Chondrocyte (in vitro differentiated cells): ENCODE measurements at places on chromosomes 1 and 21. TPM values are rescaled to one million over a fixed set of nuclear protein-coding genes. Genes with fewer than 3 reads are reported as not detected.

The IFI44L gene
- 8.3 to 29.7 TPM (median 10.8 TPM) in 3 replicates for total RNA-seq

The NTNG1 gene
- total RNA-seq, result not detected in 3 replicates

The PLK3 gene
- total RNA-seq, result 24.2 to 30.0 TPM (median 29.0 TPM) in 3 replicates

The CHI3L1 gene
- not detected in 3 replicates for total RNA-seq

The OR6N1 gene
- not detected in 3 replicates for total RNA-seq

The GJA4 gene
- 0.87 to 11.6 TPM (median 10.7 TPM) in 3 replicates for total RNA-seq

The TDRD10 gene
- 0.17 TPM in 1 of 3 replicates, not detected in the others for total RNA-seq

The LEFTY2 gene
- 10.2 to 39.6 TPM (median 38.3 TPM) in 3 replicates for total RNA-seq

The A3GALT2 gene
- 0.27 TPM in 1 of 3 replicates, not detected in the others for total RNA-seq

The CLCA4 gene
- not detected in 3 replicates for total RNA-seq

The PDZK1IP1 gene
- not detected in 3 replicates for total RNA-seq
